ENCODE measurements at places on chromosomes 4 and X. TPM values are rescaled to one million over a fixed set of nuclear protein-coding genes. Genes with fewer than 3 reads are reported as not detected.
A peak's percentile ranks its signal among the peaks of the same experiment; 100 is the strongest.

DNA sequence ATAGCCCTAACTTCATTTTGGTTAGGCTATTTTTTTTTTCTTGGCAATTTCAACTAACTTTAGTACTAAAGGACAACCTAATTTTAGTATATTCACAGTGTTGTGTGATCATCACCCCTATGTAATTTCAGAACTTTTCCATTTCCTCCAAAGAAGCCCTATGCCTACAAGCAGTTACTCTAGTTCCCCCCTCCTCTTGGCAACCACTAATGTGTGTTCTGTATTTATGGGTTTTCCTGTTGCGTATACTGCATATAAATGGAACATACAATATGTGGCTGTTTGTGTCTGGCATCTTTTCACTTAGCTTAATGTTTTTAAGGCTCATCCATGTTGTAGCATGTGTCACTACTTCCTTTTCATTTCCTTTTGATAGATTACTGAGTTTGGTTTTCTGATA lies 57.6 kb downstream of the N4BP2 start:
- peak; percentile 9 for DNase-seq
- H3K4me1 ChIP-seq = no peaks in the 10 kb centered on the region
- no peak overlapping the region for H3K27ac ChIP-seq
- no peak overlapping the region for H3K4me3 ChIP-seq

DNA sequence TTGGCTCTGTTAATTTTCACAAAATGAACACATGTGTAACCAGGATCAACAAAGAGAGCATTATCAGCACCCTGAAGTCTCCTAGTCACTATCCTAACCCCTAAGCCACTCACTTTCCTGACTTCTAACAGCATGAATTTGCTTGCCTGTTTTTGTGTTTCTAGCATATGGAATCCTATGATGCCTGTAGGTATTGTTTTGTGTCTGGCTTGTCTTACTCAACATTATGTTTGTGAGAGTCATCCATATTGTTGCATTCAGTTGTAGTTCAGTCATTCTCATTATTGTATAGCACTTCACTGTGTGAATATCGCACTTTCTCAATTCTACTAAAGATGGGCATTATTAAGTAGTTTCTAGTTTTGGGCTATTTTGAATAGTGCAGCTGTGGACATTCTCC lies 15.6 kb downstream of the EDNRA start:
- no peaks in the 10 kb centered on the region for H3K27me3 ChIP-seq
- no peaks in the 10 kb centered on the region for H3K4me1 ChIP-seq
- no peak overlapping the region for H3K27ac ChIP-seq
- no peaks in the 10 kb centered on the region for H3K36me3 ChIP-seq
- no peak overlapping the region for H3K4me3 ChIP-seq

- no peaks in the 10 kb centered on the region for H3K4me1 ChIP-seq
- H3K36me3 ChIP-seq = no peaks in the 10 kb centered on the region
- no peak overlapping the region for H3K27ac ChIP-seq
- DNase-seq = peak; percentile 67
Observed at GRCh38 chr4:53804719-53805118, 213.4 kb upstream of the LNX1 start.

GRCh38 chrX:16578218-16578617 lies 71.7 kb upstream of the S100G start:
- H3K4me3 ChIP-seq = no peak overlapping the region
- H3K27me3 ChIP-seq = no peaks in the 10 kb centered on the region
- H3K4me1 ChIP-seq = no peaks in the 10 kb centered on the region
- H3K27ac ChIP-seq = no peak overlapping the region
- DNase-seq = no peak

DNA sequence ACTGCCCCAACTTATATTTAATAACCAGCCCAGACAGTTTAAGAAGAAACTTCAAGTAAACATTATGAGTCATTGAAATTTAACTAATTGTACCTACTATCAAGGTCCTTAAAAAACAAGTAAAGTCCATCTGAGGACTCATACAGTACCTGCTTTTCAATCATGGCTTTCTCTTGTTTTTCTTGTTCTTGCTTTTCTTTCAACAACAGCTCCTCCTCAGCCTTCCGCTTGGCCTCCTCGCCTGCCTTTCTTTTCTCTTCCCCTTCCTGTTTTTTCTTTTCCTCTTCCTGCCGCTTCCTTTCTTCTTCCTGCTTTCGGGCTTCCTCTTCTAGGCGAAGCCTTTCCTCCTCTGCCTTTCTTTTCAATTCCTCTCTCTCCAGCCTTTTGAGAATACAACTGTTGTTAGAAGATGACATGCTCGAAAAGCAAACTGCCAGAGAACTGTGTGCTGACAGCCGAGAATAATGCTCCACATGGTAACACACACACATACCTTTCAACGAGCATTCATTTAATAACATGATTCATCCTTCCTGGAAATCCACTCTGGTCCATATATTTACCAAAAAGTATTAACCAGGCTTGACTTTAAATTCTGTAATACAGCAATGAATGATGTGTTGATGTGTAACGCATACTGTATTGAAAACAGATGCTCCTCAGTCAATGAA lies 25.2 kb upstream of the BCLAF3 start:
- no peak overlapping the region for H3K4me3 ChIP-seq
- H3K4me1 ChIP-seq = no peaks in the 10 kb centered on the region
- H3K27ac ChIP-seq = no peak overlapping the region
- DNase-seq = no peak
- no peaks in the 10 kb centered on the region for H3K27me3 ChIP-seq

DNA sequence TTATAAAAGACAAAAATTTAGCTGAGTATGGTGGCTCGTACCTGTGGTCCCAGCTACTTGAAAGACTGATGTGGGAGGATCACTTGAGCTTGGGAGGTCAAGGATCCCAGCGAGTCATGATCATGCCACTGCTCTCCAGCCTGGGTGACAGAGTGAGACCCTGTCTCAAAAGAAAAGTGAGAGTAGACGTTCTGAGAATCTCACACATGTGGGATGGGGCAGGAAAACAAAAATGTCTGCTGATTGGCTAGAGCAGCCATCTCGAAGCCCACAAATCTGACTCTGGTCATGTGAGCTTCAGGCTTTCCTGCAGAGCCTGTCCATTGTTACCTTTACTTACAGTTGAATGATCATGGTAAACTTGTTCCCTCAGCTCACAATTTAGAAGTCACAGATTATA lies 23.1 kb upstream of the SLC9A7 start:
- no peak for DNase-seq
- peaks cover 6% of the 10 kb centered on the region for H3K4me1 ChIP-seq
- peaks cover 3% of the 10 kb centered on the region for H3K27me3 ChIP-seq
- no peak overlapping the region for H3K27ac ChIP-seq
- no peaks in the 10 kb centered on the region for H3K36me3 ChIP-seq

GRCh38 chr4:70559211-70559830 lies 32.7 kb upstream of the AMBN start:
- no peak overlapping the region for H3K4me3 ChIP-seq
- no peaks in the 10 kb centered on the region for H3K27me3 ChIP-seq
- H3K27ac ChIP-seq = no peak overlapping the region
- H3K4me1 ChIP-seq = peaks cover 5% of the 10 kb centered on the region
- DNase-seq = peak; percentile 82

Gene CT47A1
- not detected for total RNA-seq

DNA sequence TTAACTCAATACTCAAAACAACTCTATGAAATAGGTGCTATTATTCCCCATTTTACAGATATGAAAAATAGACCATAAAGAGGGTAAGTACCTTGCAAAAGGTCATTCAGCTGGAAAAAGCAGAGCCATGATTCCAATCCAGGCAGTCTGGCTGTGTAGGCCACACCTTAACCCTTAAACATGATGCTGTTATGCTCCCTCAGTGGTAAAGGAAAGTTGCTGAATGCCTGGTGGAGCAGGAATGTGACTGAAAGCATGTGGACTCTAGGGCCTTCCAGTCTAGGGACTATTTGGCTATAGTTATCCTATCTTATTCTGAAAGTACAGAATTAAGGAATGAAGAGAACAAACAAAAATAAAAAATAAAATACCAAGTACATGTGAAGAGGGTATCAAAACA lies 19.6 kb downstream of the RP2 start:
- H3K36me3 ChIP-seq = peaks cover 15% of the 10 kb centered on the region
- H3K4me1 ChIP-seq = no peaks in the 10 kb centered on the region
- DNase-seq = no peak
- H3K27me3 ChIP-seq = no peaks in the 10 kb centered on the region
- H3K27ac ChIP-seq = no peak overlapping the region
- no peak overlapping the region for H3K4me3 ChIP-seq

- H3K4me3 ChIP-seq = no peak overlapping the region
- H3K27me3 ChIP-seq = no peaks in the 10 kb centered on the region
- no peaks in the 10 kb centered on the region for H3K36me3 ChIP-seq
- H3K27ac ChIP-seq = no peak overlapping the region
- H3K4me1 ChIP-seq = no peaks in the 10 kb centered on the region
Observed at GRCh38 chrX:27915617-27916016, 65.6 kb downstream of the DCAF8L1 start.

DNA sequence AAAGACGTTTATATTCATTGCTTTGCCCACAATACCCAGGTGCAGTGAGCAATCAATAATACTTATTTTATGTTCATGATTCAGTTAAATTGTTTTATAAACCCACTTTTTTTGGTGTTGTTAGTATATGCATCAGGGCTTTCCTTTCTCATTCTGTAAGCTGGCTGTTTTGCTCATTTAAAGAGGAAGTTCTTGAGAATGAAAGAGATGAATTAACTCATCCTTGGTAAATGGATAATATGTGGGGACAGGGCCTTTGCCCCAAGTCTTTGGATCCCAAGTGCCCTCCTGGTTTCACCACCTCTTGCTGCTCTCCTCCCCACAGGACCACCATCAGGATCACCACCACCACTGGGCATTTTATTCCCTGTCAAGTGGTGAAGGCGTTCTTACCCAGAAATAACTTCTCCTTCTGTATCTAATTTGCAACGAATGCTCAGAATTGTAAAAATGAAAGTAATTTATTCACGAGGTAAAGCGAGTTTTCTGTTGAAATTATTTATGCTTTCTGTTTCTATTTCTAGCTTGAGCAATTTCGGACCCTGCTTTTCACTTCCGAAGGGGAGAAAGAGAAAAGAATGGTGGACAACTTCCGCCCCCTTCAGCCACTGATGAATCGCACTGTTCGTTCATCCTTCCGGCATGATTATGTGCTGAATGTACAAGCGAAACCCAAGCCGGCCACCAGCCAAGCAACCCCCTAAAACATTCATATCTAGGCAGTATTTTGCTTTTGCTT lies 8.2 kb upstream of the ZRSR2 start:
- H3K4me3 ChIP-seq = no peak overlapping the region
- no peaks in the 10 kb centered on the region for H3K36me3 ChIP-seq
- H3K27me3 ChIP-seq = no peaks in the 10 kb centered on the region
- DNase-seq = no peak

DNA sequence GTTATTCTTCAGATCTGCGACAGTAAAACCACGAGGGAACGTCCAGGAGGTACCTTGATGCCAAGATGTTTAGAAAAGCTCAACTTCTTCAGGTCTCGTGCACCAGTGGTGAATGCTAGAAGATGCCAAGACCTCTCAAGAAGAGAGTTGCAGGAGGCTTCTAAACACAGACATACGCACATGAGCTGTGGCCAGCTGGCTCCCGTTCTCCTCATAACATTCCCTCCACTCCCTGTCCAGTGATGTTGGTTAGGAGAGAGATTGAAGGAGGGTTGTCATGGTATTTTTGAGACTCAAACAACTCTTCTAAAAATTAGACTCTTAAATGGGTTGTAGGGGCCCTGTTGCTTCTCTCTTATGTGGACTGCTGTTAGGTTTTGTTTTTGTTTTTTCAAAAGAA lies 184.3 kb downstream of the QDPR start:
- H3K4me3 ChIP-seq = no peak overlapping the region
- H3K36me3 ChIP-seq = no peaks in the 10 kb centered on the region
- H3K4me1 ChIP-seq = no peaks in the 10 kb centered on the region
- DNase-seq = peak; percentile 47
- no peak overlapping the region for H3K27ac ChIP-seq

Gene RAB41
- not detected for total RNA-seq

DNA sequence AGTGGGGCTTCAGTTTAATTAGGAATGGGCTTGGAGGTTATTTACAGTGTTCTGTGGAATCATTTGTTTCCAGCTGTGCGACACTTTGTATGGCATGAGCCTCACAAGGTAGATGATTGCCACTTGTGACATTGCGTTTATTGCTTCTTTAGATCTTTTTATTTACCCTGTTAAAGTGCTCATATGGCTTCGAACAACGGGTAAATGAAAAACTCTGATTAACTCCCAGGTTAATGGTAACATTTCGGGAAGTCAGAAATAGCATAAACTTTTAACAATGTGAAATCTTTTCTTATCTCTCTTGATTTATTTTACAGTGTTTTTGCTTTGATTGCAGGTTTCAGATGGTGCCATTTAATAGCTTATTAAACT lies 494.3 kb downstream of the IDS start:
- H3K27ac ChIP-seq = no peak overlapping the region
- H3K36me3 ChIP-seq = no peaks in the 10 kb centered on the region
- no peaks in the 10 kb centered on the region for H3K27me3 ChIP-seq
- no peak for DNase-seq

GRCh38 chr4:163495900-163496299 lies 1.4 kb downstream of the TMA16 start:
- no peaks in the 10 kb centered on the region for H3K27me3 ChIP-seq
- H3K4me1 ChIP-seq = peaks cover 8% of the 10 kb centered on the region
- no peak for DNase-seq
- H3K36me3 ChIP-seq = no peaks in the 10 kb centered on the region
- H3K4me3 ChIP-seq = peak overlapping the region; percentile 89
- peak overlapping the region; percentile 95 for H3K27ac ChIP-seq

DNA sequence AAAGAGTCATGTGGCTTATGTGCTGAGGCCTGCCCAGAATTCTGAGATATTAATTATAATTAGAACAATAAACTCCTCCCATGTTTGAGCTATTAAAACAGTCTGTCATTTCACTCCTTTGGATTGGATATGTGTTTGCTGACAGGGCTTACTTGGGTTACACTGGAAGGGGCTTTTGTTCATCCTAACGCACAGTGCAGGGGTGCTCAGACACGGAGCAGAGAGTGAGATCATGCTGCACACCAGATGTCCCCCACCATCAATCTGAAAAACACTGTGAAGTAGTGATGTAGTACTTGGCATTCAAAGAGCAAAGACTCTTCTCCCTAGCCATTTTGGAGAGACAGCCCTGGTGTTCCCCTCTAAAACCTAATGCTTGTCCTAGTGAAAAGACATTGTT lies 24.1 kb upstream of the SMIM10L2A start:
- no peak overlapping the region for H3K4me3 ChIP-seq
- no peak overlapping the region for H3K27ac ChIP-seq
- no peaks in the 10 kb centered on the region for H3K4me1 ChIP-seq
- H3K36me3 ChIP-seq = no peaks in the 10 kb centered on the region
- DNase-seq = no peak

- no peak overlapping the region for H3K27ac ChIP-seq
- no peaks in the 10 kb centered on the region for H3K36me3 ChIP-seq
- no peaks in the 10 kb centered on the region for H3K27me3 ChIP-seq
- H3K4me3 ChIP-seq = no peak overlapping the region
Observed at GRCh38 chrX:20215565-20215964, 51.1 kb downstream of the RPS6KA3 start.

DNA sequence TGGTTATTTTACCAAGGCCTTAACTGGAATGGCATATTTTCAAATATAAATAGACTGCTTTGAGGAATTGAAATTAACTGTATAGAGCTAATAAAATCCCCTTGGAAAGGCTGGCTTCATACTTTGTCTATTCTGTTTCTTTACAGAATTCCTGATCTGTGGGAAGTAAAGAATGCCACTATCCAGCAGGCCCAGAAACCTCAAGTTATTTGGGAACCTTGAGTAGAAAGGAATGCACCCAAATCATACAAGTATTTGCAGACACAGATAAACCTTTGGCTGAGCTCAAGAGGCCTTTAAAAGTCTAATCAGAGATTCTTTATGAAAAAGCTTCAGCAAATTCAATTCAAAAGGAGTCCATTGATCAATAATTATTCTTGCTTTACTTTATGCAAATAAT lies 975.7 kb upstream of the PABPC4L start:
- no peaks in the 10 kb centered on the region for H3K4me1 ChIP-seq
- no peaks in the 10 kb centered on the region for H3K36me3 ChIP-seq
- H3K27ac ChIP-seq = no peak overlapping the region
- H3K4me3 ChIP-seq = no peak overlapping the region
- no peaks in the 10 kb centered on the region for H3K27me3 ChIP-seq
- DNase-seq = no peak
